ENCODE measurements at places on chromosomes 5 and 9. TPM values are rescaled to one million over a fixed set of nuclear protein-coding genes. Genes with fewer than 3 reads are reported as not detected.

DNA sequence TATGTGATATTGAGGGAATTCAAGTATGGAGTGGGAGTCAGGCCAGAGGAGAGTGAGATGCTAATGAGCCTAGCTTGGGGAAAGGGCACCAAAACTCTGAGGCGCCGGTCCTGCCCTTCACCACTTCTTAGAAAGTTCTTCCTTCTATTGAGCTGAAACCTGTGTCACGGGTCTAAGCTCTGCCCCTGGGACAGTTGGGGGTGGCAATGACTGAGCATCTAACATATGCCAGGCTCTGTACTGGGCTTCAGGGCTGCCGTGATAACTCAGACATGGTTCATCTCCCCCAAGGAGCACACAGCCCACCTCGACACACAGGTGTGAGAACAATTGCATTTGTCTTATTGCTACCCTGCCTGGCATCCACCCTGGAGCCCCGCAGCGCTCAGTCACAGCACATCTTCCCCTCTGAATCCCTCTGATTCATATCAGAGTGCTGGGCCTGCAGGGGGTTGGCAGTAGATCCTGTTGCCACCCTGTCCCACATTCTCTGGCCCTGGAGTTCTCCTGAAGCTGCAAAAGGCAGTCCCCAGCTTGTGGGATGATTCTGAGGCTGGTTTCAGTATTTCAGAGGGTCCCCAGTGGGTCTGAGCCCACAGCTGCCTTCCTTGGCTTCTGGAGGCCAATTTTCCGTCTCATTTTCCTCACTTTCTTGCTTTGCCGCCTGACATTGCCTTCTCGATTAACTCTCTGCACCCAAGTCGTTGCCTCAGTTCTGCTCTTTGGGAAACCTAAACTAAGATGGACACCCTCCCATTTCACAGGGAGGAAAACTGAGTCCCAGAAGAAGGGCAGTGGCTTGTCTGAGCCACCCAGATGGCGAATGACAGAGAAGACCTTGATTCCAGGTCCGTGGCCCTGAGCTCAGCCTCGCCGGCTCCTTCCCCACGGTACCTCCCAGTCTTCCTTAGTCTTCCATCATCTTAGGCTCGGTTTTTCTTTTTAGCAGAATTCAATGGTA is 42.5 kb downstream of the ALG2 start:
- DNase-seq: no peak

GRCh38 chr9:128918921-128919320 is 1.9 kb upstream of the PHYHD1 start:
- no peak for DNase-seq

- DNase-seq: no peak
Measured at GRCh38 chr9:68416936-68417564, 60.6 kb downstream of the PGM5 start.

DNA sequence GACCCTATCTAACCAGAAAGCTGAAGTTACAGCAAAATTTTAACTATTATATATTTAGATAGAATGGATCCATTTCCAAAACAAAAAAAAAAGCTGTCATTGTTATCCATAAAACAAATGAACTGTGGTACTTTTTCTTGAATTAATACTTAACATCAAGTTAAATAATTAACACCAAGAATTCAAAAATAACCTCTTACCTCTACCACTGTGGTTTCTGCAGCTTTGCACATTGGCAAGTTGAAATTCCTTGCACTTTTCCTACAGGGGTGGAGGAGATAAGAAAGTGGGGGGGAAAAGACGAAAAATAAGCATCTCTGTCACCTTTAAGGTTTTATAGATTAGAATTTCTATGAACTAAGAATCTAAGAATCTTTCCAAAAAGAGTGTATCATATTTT is 30.0 kb downstream of the OXCT1 start:
- no peak for DNase-seq

DNA sequence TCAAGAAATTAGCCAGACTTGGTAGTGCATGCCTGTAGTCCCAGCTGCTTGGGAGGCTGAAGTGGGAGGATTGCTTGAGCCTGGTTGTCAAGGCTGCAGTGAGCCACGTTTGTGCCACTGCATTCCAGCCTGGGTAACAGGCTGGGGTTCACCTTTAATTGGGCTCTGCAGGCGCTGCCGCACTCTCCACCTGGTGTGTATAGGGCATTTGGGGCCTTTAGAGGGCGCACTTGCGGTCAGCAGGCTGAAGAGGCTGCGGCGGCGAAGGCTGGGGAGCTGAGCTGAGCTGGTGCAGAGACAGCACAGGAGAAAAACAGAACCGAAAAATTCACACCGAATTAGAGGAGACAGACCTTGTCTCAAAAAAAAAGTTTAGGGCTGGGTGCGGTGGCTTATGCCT is 31.2 kb downstream of the CDK7 start:
- DNase-seq: no peak

DNA sequence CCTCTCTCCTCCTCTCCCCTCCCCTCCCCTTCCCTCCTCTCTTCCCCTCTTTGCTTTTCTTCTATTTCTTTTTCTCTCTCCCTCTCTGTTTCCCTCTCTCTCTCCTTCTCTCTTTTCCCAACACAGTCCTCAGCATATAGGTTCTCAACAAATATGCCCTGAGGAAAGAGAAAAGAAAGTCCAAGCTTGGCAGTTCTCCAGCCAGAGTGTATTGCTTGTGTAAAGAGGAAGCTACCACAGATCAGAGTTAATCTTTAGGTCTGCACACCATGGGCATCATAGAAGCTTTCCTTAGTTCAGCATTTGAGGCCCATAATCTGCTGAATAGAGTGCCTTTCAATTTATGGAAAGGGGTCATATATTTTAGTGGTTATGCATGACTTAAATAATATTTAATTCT is 382.8 kb upstream of the WWC1 start:
- DNase-seq: peak; percentile 27

GRCh38 chr5:137669811-137670210 is 66.1 kb downstream of the KLHL3 start:
- DNase-seq: no peak

DNA sequence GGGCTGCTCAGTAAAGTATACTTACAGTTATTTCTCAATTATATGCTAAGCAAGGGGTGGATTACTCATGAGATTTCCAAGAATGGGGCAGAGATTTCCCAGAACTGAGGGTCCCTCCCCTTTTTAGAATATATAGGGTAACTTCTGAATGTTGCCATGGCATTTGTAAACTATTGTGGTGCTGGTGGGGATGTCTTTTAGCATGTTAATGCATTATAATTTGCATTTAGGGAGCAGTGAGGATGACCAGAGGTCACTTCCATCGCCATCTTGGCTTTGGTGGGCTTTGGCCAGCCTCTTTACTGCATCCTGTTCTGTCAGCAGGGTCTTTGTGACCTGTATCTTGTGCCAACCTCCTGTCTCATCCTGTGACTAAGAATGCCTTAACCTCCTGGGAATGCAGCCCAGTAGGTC is 35.5 kb downstream of the TTC1 start:
- no peak for DNase-seq

DNA sequence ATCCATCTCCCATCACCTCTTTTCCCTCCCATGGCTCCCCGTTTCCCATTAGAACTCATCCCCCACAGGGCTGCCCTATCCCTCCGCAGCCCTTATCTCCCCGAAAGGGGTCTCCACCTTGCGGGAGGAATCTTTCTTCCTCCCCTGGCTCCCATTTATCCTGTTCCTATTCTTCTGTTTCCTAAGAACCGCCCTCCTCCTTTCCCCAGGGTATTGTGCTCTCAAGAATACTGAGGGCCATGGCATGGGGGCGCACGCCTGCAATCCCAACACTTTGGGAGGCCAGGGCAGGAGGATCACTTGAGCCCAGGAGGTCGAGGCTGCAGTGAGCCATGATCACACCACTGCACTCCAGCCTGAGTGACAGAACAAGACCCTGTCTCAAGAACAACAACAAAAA is 665 bp downstream of the CD72 start:
- no peak for DNase-seq

DNA sequence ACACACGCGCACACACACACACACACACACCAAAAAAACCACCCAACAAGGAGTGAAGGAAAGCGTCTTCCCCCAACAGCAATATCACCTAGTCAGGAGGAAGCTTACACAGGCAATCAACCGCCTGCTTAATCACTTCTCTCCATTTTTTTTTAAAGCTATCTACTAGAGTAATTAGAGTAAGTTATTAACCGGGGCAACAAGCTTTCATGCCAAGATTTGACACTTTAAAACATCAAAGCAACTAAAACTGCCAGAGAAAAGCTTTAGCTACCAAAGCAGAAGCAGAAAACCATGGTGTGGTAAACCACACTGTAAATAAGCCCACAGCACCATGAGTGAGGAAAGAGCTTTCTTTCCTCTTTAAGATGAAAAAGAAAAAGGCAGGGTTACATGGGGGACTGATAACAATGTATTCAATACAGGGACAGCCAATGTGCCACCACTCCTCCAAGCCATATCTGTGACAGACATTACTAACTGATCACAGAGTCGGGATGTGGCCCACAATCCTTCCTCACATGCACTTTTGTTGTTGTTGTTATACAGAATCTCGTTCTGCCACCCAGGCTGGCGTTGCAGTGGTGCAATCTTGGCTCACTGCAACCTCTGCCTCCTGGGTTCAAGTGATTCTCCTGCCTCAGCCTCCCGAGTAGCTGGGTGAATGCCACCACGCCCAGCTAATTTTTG is 282.1 kb downstream of the CRB2 start:
- DNase-seq: no peak

DNA sequence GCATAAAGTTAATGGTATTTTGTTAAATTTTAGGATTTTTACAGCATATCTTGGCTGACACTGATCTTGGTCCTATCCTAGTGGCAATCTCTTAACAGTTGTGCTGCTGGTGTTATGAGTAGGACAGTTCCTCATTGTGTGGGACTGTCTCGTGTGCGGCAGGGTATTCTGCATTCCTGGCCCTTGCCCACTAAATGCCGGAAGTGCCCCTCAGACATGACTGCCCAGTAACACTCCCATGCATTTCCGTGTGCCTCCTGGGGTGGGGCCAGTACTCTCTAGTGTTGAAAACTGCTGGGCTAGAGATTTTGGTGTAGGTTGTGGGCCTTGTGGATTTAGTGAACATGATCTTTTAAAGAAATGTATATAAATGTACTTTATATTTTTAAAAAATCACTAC is 227.1 kb upstream of the DMRT1 start:
- no peak for DNase-seq

DNA sequence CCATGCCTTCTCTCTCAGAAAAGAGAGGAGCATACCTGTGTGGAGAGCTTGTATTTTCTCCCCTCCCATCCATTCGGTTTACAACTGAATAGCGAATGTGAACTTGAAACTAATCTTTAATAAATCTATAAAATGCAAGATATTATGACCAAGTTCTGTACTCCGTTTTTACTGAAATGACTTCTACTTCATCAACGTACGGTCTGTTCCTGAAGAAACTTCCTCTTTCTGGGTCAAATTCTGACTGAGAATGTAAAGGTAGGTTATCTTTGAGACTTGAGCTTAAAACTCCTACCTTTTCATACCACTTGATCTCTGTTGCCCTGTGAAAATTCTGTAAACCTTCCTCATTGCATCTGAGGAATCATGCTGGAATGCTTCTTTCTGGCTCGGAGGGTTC is 4.2 kb upstream of the CTNNAL1 start:
- DNase-seq: no peak

DNA sequence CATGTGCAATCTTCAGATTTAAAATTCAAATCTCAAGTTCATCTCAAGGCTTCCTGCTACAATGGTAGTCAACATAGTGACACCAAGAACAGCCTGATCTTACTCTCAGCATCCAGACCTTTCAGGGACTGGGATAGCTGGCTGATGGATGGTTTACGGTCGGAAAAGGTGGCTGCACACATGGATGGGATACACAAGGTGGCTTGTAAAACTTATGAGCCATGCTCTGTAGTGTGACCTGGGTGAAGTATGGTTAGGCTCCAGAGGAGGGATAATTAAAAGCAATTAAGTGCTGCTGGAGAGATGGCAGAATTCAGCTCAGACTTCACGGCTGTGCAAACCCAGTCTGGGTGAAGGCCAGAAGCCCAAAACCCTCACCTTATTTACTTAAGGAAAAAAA is 379.5 kb downstream of the NFIB start:
- no peak for DNase-seq

DNA sequence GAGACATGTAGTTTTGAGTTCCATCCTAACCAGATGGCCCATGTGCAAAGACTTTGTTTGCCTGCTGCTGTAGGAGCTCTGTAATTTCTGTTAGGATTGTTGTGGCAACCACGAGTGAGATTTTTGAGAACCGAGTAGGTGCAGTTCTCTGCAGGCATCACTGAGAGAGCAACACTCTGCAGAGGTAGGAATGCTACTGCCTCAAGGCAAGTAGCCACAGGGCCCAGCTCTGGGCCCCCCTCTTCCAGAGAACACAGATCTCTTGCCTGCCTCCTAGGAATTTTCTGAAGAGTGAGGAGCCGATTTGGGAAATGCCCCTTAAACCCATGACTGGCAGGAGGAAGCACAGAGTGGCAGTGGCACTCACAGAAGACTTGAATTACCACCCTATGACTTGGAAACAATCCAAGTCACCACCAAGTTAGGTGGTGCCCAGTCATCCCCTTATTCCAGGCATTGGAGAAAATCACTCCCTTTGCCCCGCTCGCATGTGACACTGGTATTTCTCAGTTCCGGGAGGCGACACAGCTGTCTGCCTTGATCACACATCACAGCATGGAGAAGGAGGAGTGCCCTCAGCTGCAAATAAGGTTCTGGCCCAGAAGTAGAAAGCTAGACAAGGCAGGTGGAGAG is 52.5 kb upstream of the SLC2A8 start:
- no peak for DNase-seq

- no peak for DNase-seq
Measured at GRCh38 chr5:165882099-165882498, 2376.7 kb downstream of the MAT2B start.

- peak; percentile 15 for DNase-seq
Measured at GRCh38 chr9:18821788-18822187, 211.2 kb downstream of the SAXO1 start.

GRCh38 chr9:76371901-76372300 is 22.3 kb downstream of the RFK start:
- DNase-seq: peak; percentile 32

DNA sequence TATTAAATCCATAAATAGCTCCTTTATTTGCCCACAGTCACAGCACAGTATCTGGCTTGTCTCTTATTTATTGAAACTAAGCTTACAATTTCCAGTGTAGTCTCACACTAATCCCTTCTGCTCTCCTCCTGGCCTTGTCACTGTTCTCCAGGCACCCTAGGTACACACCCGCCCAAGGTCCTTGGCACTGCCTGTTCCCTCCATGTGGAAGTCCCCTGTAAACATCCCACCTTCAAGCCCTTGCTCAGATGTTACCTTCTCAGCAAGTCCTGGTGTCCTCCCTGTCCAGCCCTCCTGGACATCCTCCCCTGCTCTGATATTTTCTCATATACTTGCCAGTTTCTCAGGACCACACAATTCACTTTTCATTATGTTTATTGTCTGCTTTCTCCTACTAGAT is 44.2 kb upstream of the CFAP157 start:
- no peak for DNase-seq

LECT2 gene
- not detected for total RNA-seq

THG1L gene
- 15.4 TPM for total RNA-seq

IFNA5 gene
- total RNA-seq: not detected

CER1 gene
- 3.9 TPM for total RNA-seq

RLN1 gene
- 1.2 TPM for total RNA-seq

SLCO4C1 gene
- total RNA-seq: 0.96 TPM

PCDHGB7 gene
- 13.2 TPM for total RNA-seq

OTP gene
- total RNA-seq: 6.0 TPM

PGM5 gene
- 194 TPM for total RNA-seq

Measured in umbilical cord (tissue), 2 donors.